Activated T-helper 1 cell treated with anti-CD3 and anti-CD28 coated beads, Interleukin-12 subunit alpha, Interleukin-12 subunit beta, Interleukin-2, Interleukin-4 antibody, amounts not matched to agents 30 ng/mL and 10 ng/mL and 1 ng/mL, durations not matched to agents 14 hours and 24 hours and 36 hours (primary cell): ENCODE measurements at places on chromosomes 1 and 21.

DNA sequence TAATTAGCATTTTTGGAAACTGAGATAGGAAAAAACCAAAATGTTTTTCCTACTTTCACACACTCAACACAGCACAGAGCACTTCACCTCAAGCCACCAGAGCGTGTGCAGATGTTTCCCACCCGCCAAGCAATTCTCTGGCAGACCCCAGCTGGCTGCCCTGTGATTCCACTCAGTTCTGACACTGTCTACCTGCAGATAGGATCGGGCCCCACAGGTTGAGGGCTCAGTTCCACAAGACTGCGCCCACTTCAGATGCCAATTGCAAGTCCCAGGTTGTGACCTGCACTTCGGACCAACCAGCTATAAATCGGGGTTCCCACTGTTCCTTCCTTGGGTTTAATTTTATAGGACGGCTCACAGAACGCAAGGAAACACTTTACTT lies 9.9 kb downstream of the KIAA1614 start:
- no peaks in the 10 kb centered on the region for H3K36me3 ChIP-seq
- no peak overlapping the region for H3K4me3 ChIP-seq
- no peak overlapping the region for H3K27ac ChIP-seq
- no peak for DNase-seq
- peaks cover 14% of the 10 kb centered on the region for H3K27me3 ChIP-seq

DNA sequence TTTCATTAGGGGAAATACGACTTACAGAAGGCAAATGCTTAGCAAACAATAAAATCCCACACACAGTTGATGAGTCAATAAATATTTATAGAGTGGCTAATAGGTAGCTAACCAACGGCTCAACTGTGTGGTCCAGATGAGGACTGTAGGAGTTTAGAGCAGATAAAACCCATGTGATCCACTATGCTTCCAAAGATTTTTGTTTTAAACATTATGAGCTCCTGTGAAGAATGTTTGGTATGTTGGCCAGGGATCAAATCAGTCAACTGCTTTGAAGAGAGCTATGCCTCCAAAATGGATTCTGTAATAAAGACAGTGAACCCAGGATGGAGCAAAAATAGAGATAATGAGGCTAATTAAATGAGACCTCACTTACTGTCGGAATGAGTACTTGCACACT lies 72.3 kb upstream of the COL11A1 start:
- no peaks in the 10 kb centered on the region for H3K27me3 ChIP-seq
- DNase-seq: no peak
- H3K36me3 ChIP-seq: no peaks in the 10 kb centered on the region
- no peaks in the 10 kb centered on the region for H3K4me1 ChIP-seq

DNA sequence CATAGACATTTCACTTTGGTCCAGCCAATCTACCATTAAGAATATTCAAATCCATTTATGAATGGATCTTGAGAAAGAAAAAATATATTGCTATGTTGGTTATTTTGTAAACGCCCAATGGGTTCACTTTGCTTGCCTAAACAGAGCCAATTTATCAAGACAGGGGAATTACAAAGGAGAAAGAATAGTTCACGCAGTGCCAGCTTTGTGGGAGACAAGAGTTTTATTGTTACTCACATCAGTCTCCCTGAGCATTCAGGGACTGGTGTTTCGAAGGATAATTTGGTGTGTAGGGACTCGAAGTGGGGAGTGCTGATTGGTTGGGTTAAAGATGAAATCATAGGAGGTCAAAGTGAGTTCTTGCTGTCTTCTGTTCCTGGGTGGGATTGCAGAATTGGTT lies 135.3 kb downstream of the GABPA start:
- H3K27ac ChIP-seq: no peak overlapping the region
- no peak for DNase-seq
- peaks cover 8% of the 10 kb centered on the region for H3K4me1 ChIP-seq

DNA sequence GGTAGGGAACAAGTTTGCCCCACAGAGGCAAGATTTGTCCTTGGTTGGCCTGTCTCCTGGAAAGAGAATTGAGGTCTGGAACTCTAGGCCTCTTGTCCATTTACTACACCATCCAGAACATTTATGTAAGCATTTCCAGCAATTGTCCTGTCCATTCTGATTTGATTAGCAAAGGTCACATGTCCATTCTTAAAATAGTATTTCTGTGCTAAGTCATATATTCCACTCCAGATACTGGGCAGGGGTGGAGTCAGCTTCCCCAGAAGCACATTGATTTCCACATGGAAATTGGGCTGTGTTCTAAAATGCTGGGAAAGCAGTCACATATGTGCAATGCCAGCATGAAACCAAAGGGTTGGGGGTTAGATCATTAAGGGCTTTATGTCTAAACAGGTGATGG lies 21.5 kb upstream of the FMN2 start:
- no peaks in the 10 kb centered on the region for H3K36me3 ChIP-seq
- no peaks in the 10 kb centered on the region for H3K27me3 ChIP-seq
- DNase-seq: no peak
- H3K4me3 ChIP-seq: no peak overlapping the region
- H3K27ac ChIP-seq: no peak overlapping the region
